Muscle of leg (tissue), 16 donors: ENCODE measurements at places on chromosomes 7 and 10.
A peak's percentile ranks its signal among the peaks of the same experiment; 100 is the strongest.

DNA sequence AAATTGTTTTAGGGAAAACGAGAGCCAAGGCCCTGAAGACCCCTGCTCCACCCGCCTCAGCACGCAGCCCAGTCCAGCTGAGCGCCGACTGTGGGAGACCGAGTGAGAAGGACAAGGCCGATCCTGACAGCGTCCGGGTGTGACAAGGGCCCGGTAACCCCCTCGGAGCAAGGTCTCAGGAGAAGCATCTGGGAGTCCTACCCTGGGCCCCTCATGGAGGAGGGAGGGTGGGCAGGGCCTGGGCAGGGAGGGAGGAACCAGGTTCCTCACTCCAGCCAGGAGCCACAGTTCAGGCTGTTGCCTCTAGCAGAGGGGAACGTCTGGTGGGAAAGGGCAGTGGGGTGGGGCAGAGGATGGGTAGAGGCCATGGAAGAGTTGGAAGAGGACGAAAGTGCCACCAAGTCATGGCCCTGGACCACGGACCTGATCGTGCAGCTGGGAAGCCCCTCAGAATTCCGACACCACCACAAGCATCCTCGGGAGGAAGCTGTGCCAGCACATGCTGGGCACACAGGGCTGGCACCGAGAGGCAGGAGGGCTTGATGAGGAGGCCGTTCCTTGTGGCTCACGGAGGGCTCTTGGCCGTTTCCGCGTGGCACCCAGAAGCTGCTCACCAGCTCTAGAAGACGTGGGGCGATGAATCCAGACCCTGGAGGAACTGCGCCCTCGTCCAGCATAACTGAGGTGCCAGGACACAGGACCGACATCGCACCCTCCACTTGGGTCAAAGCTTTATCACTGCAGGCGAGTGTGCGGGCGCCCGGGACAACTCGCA is 2.2 kb upstream of the KNDC1 start:
- DNase-seq, result no peak

DNA sequence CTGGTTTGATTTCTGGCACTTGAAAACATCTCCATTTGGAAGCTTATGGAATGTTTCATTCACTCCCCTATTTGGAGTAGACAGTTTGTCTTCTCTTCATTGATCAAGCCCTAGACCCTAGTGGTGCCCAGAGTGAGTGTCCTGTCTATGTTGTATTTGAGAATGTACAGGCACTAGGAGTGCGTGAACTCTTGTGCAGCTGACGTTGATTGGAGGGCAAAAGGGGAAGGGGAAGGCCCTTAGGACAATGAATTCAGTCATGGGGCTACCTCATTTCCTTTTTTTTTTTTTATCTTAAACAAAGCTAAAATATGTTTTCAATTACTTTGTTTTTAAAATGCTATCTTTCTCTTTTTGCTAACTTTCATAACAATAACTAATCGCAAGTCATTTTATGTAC is 66.5 kb downstream of the ADD3 start:
- peak; percentile 74 for DNase-seq

- no peak for DNase-seq
Observed at GRCh38 chr10:85545874-85546273, 820.7 kb downstream of the GRID1 start.

DNA sequence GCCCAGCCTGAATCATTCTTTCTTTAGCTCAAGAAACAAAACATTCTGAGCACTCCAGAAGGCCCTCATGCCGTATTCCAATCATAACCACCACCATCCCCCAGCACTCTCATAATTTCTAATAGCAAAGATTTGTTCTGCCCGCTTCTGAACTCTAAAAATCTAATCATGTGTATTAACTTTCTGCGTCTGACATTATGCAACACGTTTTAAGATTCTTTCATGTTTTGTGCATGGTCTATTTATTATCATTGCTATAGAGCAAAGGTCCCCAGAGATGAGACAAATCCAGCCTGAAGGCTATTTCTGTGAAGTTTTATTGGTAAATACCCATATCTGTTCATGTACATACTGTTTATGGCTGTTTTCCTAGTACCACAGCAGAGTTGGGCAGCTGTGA is 8.8 kb downstream of the GDI2 start:
- DNase-seq, result no peak

- DNase-seq, result peak; percentile 51
Observed at GRCh38 chr7:23205909-23206767, 24.3 kb downstream of the NUP42 start.

GRCh38 chr7:146235195-146235594 is 118.6 kb downstream of the CNTNAP2 start:
- peak; percentile 39 for DNase-seq

DNA sequence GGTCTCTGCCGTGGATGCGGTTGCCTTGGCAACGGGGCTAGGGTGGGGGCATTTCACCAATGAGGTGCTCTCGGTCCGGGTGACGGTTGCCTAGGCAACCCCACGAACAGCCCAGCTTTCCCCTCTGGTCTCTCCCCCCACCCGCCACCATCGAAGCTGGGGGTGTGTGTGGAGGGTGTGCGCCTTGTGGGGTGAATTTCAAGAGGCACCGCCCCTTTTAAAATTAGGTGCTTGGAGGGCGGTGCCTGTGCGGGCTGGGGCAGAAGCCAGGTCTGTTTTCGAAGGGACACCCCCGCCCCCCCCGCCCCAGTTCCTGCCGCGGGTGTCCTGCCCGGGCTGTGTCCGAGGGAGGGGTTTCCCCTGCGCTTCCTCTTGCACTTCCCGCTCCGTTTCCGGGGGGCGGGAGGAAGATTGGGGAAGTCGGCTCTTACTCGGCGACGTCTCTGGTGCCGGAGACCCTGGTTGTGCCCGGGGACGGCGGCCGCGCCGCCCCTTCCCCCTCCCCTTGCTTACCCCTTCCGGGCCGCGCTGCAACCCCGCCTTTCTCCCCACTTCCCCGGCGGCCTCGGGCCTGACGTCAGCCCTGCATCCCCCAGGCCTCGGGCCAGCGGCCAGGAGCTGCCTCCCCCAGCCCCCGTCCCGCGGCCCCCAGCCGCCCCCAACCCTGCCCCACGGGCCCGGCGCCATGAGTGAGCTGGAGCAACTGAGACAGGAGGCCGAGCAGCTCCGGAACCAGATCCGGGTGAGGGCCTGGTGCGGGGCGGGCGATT is 2.2 kb downstream of the GNB2 start:
- DNase-seq, result peak; percentile 87

DNA sequence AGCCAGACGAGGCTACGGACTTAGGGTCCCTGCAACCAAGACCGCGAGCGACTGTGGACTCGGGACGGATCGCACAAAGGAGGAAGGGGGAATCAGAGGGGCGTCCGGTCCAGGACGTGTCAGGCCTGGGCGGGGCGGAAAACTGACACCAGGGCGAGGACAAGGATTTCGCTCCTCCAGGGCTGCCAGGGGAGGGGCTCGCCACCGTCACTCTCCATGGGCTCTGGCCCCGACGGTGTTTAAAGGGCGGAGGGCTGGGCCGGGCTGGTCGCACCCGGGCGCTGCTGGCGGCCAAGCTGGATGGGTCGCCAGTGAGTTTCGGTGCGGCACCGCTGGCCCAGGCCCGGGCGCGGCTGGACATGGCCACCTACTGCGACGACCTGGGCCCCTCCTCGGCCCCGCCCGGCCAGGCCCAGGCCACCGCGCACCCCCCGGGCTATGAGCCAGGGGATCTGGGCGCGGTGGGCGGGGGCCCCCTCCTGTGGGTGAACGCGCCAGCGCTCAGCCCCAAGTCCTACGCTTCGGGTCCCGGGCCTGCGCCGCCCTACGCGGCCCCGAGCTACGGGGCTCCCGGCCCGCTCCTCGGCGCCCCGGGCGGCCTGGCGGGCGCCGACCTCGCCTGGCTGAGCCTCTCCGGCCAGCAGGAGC is at the start of gene FOXI2:
TSS of gene FOXI2 (plus strand) at position 271 of the 648 bp plus-strand sequence. CDS start at position 360, 89 bp downstream.
- peak; percentile 16 for DNase-seq

DNA sequence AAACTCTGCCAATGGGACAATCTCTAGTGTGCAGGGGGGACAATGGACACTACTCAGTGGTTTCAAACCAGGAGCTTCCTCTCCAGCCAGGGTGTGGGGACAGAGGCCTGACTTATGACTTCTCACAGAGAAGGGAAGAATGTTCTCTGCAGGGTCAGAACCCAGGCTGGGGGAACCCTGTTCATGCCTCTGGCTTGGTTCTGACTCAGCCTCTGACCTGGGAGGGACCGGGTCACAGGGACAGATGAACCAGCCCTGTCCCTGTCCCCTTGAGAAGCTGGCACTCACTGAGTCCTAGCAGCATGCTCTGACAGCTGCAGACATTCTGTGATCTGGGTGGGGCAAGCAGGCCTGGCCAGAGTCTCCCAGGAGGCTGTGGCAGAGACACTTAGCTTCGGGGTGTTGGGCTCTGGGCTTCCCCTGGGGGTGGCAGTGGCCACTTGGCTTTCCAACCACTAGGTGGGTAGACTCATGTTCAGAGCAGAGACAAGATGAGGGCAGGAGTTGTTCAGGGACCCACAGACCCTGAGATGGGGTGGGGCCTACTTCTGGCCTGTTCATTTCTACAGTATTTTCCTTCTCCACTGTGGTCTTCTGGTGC is 13.6 kb downstream of the TSPAN15 start:
- DNase-seq, result peak; percentile 75
